ENCODE measurements at places on chromosomes 7 and 10.

DNA sequence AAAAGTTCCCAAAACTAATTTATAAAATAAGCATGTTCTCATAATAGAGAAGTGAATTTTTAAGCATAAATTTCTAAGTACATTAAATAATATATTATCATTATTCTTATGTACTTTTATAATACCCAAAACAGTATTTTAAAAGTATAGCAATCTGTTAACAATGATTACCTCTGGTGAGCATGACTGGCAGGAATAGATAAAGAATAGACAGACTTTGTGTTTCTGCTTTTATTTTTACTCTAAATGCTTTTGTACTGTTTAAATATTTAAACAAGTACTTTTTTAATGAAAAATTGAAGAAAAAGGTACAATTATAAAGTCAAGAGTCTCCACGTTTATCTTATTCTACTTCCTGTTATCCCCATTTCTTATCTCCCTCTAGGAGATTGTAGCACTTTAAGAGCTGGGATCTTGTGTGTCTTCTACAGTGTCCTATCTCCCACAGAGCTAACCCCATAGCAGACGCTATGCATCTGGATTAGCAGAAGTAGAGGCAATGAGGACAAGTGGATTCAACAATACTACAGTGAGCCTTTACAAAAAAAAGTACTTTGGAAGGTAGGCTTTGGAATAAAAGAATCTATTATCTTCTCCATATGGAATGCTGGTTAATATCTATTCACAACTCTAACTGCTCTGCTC is 42.9 kb downstream of the IDE start:
- no peak for DNase-seq

DNA sequence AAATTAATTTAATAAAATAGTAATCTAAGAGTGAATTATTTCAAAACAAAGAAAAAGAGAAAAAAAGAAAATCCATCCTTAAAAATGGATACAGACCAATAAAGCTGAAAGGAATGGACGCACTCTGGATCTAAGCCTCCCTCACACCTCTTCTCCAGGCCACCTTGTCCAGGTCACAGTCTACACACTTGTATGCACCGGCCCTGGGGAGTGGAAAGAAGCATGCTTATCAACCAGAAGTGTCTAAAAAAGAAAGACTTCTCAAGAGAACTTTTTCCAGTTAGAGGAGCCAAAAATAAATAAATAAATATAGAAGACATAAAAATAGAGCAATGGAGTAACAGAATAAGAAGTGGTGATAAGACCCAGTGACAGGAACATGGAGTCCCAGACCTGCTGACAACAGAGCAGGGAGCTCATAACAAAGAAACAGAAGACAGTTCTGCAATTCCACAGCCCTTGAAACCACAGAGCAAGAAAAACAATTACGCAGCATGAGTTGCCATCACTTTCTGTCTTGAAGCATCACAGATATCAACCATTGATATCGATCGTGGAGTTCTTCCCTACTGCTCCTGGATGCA is 311.7 kb upstream of the NFE2L3 start:
- DNase-seq, result no peak

GRCh38 chr7:45158471-45158870 is 880 bp downstream of the RAMP3 start:
- no peak for DNase-seq

DNA sequence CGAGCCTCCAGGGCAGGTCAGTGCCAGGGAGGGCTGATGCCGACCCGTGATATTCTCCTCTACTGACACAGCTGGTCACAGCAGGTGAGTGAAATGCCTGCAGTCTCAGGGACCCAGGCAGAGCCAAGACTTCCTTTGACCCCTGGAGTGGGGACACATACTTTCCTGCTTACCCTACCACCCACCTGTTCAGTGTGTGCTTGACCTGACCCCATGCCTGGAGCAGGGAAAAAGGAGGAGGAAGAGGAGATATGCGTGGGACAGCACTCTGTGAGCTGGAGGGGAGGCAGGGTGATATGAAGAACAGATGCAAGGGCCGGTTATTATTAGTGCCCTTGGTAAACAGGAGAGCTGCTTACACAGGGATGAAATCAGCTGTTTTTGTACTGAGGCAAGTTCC is 40.8 kb upstream of the WIPF3 start:
- DNase-seq, result no peak

DNA sequence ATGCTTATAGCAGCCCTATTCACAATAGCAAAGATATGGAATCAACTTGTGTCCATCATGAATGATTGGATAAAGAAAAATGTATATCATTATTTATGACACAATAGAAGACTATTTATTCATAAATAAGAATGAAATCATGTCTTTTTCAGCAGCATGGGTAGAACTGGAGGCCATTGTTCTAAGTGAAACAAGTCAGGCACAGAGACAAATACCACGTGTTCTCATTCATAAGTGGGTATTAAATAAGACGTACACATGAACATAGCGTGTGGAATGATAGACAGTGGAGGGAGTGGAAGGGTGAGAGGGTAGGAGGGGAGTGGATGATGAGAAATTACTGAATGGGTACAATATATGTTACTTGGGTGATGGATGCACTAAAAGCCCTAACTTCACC is 762.4 kb downstream of the REEP3 start:
- DNase-seq, result no peak

- DNase-seq, result peak; percentile 42
These were observed at the start of gene TMEM184A for GRCh38 chr7:1555813-1556543. Gene TMEM184A (minus strand): TSS chr7:1556205. CDS start chr7:1555484, 721 bp downstream.

DNA sequence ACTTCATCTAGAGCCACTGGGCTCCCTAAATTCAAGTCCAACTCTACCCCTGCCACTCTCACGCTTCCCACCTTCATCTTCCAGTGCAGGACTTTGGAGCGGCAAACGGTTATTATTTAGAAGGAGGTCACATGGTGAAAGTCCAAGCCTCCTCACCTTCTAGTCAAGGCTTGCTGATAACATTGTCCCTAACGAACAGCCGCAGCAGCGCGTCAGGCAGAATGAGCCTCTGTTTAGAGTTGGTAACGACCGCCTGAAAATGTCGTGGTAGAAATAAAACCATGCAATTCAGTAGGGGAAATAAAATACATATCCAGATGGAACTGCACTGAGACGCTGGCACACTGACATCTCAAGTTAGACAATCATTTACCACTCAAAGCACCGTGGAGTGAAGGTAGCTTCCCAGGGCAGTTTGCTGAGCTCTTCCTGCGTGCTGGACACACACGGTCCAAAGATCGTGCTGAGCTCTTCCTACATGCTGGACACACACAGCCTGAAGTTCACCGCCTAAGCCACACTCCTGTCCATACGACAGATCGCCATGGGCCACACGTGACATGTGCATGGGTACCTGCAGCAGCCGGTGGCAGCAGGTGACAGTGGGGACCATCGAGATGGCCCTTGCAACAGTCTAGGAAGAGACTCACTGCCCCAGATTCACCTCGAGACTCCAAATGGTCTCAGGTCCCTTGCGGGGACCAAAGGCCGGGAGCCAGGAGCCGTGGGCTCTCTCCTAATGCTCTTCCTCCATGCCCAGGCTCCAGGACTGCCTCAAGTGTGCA is 323.5 kb downstream of the PTPRN2 start:
- DNase-seq, result no peak

DNA sequence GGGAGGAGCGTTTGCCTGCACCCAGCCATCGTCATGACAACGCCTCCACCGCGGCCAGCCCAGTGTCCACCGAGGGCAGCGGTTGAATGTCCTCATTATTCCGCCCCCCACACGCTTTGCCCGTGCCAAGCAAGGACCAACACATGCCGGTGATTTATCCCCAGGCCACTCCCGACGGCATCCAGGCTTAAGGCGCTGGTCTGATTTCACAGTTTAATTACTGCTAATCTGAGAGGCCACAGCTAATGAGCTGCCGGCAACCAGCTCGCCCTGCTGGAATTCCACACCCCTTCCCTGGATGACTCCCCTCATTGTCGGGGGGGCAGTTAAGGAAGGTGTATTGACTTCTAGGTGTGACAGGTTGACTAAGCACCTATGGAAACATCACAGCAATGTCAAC is 432.3 kb downstream of the DNAJB6 start:
- no peak for DNase-seq

DNA sequence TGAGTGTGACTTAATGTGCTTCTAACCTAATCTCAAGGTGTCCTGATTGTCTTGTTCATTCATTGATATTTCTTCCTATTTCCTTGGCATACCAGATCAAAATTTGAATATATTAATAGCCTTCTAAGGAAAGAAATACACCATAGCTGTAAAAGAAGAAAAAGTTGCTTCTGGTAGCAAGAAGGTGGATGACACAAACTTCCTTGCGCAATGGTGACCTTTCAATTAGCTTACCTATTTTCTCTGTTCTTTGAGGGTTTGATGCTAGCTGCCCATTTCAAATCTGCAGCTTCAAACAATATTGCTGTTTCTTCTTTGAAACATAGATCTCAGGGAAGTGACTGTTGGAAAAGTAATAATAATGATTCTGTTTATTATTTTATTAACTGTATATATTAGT is 108.8 kb downstream of the ADAM22 start:
- no peak for DNase-seq

DNA sequence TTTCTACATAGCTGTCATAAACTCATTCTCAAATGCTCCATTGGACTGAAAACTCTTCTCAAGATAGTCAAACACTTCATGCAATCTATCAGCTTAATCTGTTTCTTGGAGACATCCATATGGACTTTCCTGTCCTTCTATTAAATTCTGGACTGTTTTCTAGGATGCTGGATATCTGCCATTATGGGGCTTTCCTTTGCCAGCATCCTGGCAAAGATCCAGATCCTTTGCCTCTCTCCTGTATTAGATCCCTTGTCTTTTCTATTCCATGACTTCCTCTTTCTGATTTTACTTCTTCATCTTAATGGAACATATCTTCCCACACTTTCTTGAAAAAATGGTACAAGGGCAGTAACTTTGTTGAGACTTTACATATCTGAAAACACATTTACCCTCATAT is 35.9 kb upstream of the SKAP2 start:
- DNase-seq, result no peak

GRCh38 chr10:129888784-129889616 is 75.1 kb downstream of the EBF3 start:
- peak; percentile 55 for DNase-seq

All from stimulated activated CD4-positive, alpha-beta T cell treated with anti-CD3 and anti-CD28 coated beads, Interleukin-4, amount 100 ng/mL, for 24 hours (primary cell).